ENCODE measurements at places on chromosomes 16 and 17.

GRCh38 chr16:71474864-71475263 is 12.8 kb upstream of the ZNF23 start:
- DNase-seq: peak; percentile 92

- no peak for DNase-seq
Observed at GRCh38 chr16:1420111-1420539, 422 bp downstream of the UQCC4 start.

GRCh38 chr17:70144260-70144846 is 25.0 kb upstream of the KCNJ2 start:
- peak; percentile 54 for DNase-seq

DNA sequence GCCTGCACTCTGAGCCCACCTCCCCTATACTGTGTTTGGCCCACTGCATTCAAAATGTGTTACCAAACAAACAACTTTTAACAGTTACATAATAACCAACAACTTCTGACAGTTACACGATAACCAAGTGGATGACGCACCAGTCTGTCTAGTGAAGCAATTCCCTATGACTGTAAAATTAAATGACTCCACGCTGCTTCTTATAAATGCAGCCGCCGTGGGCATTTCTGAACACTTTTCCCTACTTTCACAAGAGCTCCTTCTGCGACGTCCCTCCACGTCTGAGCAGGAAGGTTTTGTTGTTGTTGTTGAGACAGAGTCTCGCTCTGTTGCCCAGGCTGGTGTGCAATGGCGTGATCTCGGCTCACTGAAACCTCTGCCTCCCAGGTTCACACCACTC is 27.6 kb downstream of the ZNF276 start:
- DNase-seq: no peak
